Suppressor macrophage (primary cell): ENCODE measurements at places on chromosomes 11 and 22.

GRCh38 chr11:102886999-102887398, 12.2 kb upstream of the MMP12 start:
- no peak for DNase-seq

GRCh38 chr11:130464291-130464812, 15.9 kb downstream of the ADAMTS15 start:
- no peak for DNase-seq

DNA sequence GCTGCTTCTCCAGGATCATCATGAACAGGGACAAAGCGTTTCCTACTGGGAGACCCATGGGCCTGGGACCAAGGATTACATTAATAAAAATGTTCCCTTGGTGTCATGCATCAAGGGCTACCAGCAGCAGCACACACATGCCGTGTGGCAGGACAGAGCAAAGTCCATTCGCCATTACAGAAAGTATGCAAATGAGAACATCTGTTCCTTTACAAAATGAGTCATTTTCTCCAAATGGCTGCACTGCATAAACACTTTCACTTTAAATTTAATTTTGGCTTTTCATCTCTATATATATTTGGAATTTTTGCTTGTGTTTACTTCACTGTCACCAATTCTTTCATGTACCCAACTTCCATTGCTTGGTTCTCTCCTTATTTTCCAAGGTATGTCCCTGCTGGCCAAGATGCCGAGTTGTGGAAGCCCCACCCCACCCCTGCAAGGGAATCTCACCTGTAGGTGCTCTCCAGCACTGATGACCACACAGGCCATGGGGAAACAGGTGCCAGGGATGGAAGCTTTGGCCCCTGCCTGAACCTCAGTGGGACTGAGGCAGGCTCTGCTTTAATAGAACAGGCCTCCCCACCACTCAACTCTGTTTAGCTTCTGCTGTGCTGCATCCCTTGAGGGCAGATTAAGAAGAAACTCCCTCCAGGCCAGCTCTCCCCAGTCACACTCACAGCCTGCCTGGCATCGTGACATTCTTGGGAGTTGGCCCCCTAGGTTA, 15.6 kb upstream of the GNAZ start:
- DNase-seq: no peak

- DNase-seq: no peak
Measured at GRCh38 chr11:74249496-74249895, 61.9 kb downstream of the P4HA3 start.

DNA sequence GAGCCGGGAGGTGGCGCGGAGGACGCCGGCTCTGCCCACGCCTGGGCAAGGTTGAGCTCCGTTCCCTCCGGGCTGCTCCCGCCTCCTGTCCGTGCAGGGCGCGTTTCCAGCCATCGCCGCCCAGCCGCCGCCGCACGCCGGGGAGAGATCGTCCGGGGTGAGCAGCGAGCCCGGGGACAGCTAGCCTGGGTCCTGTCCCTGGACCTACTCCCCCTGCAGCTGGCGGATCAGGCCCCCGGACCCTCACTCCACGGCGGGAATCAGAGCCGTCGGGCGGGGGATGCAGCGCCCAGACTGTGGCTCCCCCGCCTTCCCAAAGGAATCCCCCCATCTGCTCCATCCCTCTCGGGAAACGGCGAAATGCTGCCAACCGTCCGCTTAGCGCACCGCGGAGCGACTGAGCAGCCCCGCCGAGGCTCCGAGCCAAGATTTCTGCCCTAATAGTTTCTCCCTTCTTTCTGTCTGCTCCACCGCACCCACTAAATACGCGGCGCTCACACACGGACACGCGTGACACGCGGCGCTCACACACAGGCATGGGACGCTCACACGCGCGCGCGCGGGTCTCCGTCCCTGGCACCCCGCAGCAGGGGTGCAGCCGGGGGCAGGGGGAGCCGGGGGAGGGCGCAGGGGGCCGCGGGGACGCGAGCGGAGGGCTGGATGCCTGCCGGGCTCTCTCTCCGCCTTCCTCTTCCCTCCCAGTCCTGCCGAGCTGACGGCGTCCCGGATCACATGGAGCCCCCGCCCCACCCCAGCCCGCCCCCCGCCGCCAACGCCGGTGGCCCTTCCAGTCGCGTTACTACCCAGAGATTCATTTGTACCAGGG, at the start of gene KCNJ5:
Gene KCNJ5 (plus strand): TSS at position 814 of the 826 bp plus-strand sequence. CDS start 19,918 bp downstream, outside the sequence.
- DNase-seq: peak; percentile 58

DNA sequence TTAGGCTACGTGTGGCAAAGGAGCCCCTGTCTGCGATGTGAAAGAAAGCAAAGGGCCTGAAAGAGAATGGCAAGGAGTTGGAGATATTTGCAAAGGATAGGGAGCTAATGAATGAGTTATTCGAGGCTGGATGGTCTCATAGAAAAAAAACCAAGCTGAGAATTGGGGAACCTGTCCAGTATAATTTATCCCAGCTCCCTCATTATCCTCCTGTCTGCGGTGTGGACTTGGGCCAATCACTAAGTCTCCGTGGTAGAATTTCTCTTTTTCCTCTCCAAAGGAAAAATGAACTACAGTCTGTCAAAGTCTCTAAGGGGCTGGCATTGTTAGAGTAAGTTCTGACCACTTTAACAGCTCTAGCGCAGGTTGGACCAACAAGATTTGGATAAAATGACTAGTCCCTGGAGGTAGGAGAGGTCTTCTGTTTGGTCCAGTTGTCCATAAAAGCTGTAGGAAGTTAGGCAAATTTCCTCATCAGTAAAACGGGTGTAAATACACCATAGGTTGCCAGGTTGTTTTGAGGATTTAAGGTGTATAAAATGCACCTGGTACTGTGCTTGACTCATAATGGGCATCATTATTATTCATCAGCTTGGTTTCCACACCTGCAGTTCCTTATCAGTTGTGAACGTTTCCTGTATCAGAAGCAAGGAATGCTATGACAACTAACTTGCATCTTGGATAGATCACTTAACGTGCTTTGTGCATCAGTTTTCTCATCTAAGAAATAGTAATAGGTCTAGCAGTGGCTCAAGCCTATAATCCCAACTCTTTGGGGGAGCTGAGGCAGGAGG, 10.3 kb upstream of the CDON start:
- DNase-seq: no peak

GRCh38 chr22:18063306-18063705, 14.5 kb upstream of the PEX26 start:
- DNase-seq: no peak

GRCh38 chr11:43987384-43988039, 45.1 kb downstream of the C11orf96 start:
- no peak for DNase-seq

GRCh38 chr11:87851234-87851633, 324.0 kb downstream of the RAB38 start:
- DNase-seq: no peak

DNA sequence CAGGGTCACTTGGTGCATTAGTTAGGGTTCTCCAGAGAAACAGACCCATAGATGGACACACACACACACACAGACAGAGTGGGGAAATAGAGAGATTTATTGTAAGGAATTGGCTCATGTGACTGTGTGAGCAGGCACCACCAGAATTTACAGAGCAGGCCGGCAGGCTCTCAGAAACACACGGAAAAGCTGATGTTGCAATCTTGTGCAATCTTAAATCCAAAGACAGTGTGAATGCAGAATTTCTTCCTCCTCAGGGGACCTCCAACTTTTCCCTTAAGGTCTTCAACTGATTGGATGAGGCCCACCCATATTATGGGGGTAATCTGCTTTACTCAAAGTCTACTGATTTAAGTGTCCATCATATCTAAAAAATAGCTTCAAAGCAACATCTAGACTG, 49.8 kb downstream of the APIP start:
- peak; percentile 67 for DNase-seq

GRCh38 chr11:36751335-36751781, 153.3 kb upstream of the RAG2 start:
- no peak for DNase-seq

GRCh38 chr11:848380-848931, 5.8 kb downstream of the TSPAN4 start:
- DNase-seq: peak; percentile 53

DNA sequence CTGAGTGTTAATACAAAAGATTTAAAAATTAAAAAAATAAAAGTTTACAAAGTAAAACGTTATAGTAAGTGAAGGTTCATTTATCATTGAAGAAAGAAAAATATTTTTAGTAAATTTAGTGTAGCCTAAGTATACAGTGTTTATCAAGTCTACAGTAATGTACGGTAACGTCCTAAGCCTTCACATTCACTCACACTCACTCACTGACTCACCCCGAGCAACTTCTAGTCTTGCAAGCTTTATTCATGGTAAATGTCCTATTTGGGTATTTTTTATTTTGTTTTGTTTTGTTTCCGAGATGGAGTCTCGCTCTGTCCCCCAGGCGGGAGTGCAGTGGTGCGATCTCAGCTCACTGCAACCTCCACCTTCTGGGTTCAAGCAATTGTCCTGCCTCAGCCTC, 8.8 kb downstream of the CASTOR1 start:
- DNase-seq: no peak

- no peak for DNase-seq
Measured at GRCh38 chr11:8375932-8376331, 112.3 kb upstream of the LMO1 start.

DNA sequence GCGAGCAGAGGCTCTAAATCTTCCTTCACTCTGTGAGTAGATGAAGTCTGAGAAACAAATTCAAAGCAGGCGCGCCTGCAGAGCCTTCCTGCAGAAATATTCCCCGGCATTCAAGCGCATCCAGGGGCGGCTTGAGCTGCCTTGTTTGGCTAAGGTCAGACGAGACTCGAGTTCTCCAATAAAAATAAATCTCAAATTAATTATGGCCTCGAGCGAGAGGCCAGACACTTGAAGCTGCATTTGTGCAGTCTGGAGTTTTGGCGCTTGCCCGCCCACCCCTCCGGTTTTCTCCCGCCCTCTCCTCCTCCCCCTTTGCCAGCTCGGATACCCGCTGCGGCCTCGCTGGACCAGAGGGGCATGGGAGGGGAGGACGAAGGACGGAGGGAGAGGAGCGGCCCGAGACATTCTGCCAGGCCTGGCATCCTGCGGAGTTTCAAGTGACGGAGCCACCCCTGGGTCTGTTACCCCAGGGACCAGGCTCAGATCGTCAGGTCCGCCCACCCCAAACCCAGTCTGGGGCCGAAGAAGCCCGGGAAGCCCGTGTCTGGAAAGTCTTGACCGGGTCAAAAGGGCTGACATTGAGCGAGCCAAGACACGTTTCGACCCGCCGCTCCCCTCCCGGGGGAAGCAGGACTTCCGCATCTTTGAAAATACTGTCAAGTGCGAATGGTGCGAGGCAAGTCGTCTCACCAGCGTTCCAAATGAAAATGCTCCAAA, 3.8 kb upstream of the FLI1 start:
- no peak for DNase-seq

- DNase-seq: no peak
Measured at GRCh38 chr11:67438158-67438902, 848 bp upstream of the PTPRCAP start.

GRCh38 chr11:13667795-13668101, 720 bp upstream of the FAR1 start:
- no peak for DNase-seq
